Kidney (tissue), 22 donors: ENCODE measurements at places on chromosomes 11 and 22. TPM values are rescaled to one million over a fixed set of nuclear protein-coding genes. Genes with fewer than 3 reads are reported as not detected.

Gene PHLDB1
- polyA plus RNA-seq, result 39.1 TPM

Gene NLRP14
- 0.28 TPM for polyA plus RNA-seq

Gene LIF
- 0.67 TPM for polyA plus RNA-seq

Gene BDNF
- 0.19 TPM for polyA plus RNA-seq

Gene IRAG1
- 7.0 TPM for polyA plus RNA-seq

Gene ZNRF3
- polyA plus RNA-seq, result 6.8 TPM

Gene GAB4
- not detected for polyA plus RNA-seq

Gene OR8A1
- not detected for polyA plus RNA-seq

Gene MAPK8IP2
- 1.0 TPM for polyA plus RNA-seq

Gene TH
- polyA plus RNA-seq, result not detected

Gene FREY1
- polyA plus RNA-seq, result 0.99 TPM

Gene CARD18
- not detected for polyA plus RNA-seq

Gene KRTAP5-2
- not detected for polyA plus RNA-seq

Gene RRP8
- polyA plus RNA-seq, result 29.8 TPM

Gene HBG1
- not detected for polyA plus RNA-seq

Gene SLC5A12
- polyA plus RNA-seq, result 227 TPM

Gene ACTN3
- polyA plus RNA-seq, result not detected

Gene PRRG4
- 6.4 TPM for polyA plus RNA-seq

Gene NPAS4
- polyA plus RNA-seq, result not detected

Gene RAB38
- polyA plus RNA-seq, result 8.1 TPM

Gene SLCO2B1
- polyA plus RNA-seq, result 8.9 TPM

Gene STT3A
- polyA plus RNA-seq, result 65.0 TPM

Gene TMPRSS4
- 27.8 TPM for polyA plus RNA-seq

Gene SOX6
- polyA plus RNA-seq, result 5.0 TPM

Gene KDM4E
- not detected for polyA plus RNA-seq

Gene SCGB1C1
- not detected for polyA plus RNA-seq

Gene PRG3
- polyA plus RNA-seq, result not detected

Gene CALCA
- polyA plus RNA-seq, result 29.8 TPM

Gene MRGPRF
- polyA plus RNA-seq, result 19.0 TPM

Gene SLN
- not detected for polyA plus RNA-seq

Gene IL18
- polyA plus RNA-seq, result 37.4 TPM

Gene CCDC89
- polyA plus RNA-seq, result 2.7 TPM

Gene CTSW
- polyA plus RNA-seq, result 1.3 TPM

Gene MS4A15
- not detected for polyA plus RNA-seq

Gene OR56A1
- polyA plus RNA-seq, result not detected

Gene CDKN1C
- 192 TPM for polyA plus RNA-seq

Gene KCNK7
- not detected for polyA plus RNA-seq

Gene TSPAN18
- 13.8 TPM for polyA plus RNA-seq

Gene NCAM1
- 1.7 TPM for polyA plus RNA-seq

Gene SEPTIN5
- 13.0 TPM for polyA plus RNA-seq

Gene C11orf87
- not detected for polyA plus RNA-seq

Gene TSGA10IP
- not detected for polyA plus RNA-seq
